Kasumi-1 (cell line): ENCODE measurements at places on chromosomes 4 and X.

GRCh38 chrX:148537556-148538182, 37.3 kb downstream of the AFF2 start:
- DNase-seq = no peak

- no peak for DNase-seq
These were observed 77.2 kb downstream of the SNX25 start for GRCh38 chr4:185286571-185286970.

DNA sequence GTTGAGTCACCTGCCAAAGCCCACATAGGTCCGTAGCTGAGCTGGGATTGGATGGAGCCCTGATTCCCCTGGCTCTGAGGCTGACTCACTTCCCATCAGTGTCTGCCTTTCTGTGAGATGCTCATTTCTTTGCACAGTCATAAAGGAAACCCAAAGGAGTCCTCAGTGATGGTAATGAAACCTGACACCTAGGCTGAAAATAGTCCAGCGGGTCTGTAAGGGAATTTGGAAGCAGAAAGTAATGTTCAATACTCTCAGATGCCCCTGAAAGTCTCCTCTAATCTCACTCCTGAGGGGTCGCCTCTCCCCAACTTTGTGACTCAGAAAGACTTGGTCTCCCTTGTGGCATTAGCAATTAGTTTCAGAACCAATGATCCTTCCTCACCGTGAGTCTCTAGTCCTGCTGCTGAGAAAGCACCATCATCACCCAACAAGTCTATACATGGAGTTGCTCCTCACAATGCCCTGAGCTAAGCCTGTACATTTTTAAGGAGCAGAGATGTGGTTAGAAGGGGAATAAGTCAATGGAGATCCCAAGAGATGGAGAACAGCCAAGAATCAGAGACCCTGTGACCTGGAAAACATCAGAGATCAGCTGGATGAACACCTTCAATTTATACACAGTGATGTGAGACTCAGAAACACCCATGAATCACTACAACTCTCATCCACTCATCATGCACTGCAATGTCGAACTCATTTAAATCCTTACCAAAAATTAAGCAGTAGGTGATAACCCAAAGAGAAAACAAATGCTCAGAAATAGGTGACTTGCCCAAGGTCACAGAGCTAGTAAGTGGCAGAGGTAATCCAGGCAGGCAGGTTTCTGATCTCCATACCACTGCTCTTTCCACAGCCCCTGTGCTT, 219.0 kb upstream of the CPEB2 start:
- DNase-seq = peak; percentile 4

GRCh38 chr4:153365003-153365402, 20.5 kb downstream of the MND1 start:
- DNase-seq = peak; percentile 4

GRCh38 chrX:148940411-148940996, 440.1 kb downstream of the AFF2 start:
- peak; percentile 19 for DNase-seq

GRCh38 chr4:81970454-81970853, 403.3 kb downstream of the HNRNPD start:
- no peak for DNase-seq

DNA sequence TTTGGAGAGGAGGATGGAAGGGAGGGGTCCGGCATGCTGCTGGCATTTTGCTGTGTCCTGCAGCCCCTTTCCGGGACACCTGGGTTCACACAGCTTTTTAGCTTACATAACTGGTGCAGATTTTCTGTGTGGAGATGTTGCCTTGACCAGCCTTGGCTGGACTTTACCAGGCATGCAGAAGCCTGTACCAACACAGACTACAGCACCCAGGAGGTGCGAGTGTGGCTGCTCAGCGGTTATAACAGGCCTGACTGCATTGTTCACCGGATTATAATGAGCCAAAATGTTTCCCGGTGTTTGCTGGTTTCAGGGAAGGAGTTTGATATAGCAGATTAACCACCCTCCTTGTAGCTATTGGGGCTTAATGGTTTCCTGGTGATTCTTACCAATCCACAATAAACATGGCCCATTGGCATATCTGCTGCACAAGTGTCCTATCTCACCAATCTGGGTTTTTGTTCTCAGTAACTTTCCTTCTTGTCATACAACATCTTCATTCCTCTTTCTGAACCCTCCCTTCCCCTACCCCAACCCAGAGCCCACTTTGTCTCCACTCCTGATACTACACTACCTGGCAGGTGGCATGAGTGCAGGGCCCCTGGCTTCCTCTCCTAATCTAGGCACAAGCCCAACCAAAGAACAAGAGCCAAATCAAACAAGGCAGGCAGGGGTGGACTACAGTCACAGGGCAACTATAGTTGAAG, 3.9 kb downstream of the RPL10 start:
- no peak for DNase-seq

- no peak for DNase-seq
These were observed 76.6 kb downstream of the HTRA3 start for GRCh38 chr4:8345946-8346814.

GRCh38 chr4:98245226-98245625, 16.0 kb upstream of the RAP1GDS1 start:
- DNase-seq = no peak

DNA sequence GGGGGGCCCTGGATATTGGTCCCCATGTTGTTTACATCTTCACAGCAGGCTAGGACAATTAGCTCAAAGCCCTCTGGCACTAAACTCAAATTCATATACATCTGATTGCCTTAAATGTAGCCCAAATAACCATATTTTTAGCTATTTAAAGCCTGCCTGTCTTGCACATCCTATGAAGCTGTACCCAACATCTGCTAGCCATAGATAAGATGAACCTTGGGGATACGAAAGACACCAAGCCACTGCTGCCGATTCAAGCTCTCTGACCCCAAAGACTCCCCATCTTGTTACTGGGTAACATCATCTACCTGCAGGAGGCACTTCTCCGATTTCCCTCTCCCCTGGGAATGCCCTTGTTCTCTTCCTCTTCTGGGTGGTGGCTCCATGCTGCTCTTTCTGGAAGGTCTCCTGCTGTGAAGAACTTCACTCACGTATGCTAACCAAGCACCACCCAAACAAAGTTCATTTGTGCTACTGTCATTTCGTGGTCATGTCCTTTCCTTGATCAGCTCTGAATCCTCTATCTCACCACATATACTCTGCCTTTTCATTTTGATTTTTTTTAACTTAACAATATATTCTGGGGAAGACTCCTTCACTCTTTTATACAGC, 107.7 kb upstream of the ATXN3L start:
- no peak for DNase-seq

- DNase-seq = no peak
These were observed 8.2 kb upstream of the CD99L2 start for GRCh38 chrX:150906694-150907093.

DNA sequence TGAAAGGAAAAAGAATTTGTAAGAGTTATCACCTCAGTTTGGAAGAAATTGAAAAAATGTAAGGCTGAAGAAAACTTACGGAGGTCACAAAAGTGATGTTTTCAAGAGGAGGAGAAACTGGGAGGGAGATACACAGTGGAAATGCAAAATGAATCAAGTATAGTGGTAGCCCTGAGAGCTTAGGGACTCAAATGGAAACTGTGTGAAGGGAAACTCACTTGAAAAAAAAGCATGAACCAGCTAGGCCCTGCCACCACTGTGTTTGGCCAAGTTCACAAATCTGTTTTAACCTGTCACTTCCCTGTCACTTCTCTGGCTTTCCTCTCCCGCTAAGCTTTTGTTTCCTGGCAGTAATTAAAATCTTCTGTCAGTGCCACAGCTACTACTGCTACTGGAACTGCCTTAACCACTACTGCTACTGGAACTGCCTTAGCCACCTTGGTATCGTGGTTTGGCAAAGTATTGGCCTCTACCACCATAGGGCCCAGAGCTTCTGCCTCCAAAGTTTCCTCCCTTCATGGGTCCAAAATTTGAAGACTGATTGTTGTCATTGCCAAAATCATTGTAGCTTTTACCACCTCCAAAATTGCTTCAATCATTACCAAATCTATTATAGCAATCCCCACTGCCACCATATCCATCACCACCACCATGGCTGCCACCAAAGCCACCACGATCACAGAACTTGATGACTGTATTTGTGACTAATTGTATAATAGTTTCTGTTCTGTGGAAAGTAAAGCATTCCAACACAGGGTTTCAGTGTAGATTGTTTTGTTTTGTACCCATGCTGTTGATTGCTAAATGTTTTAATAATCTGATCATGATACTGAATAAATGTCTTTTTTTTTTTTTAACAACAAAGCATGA, 41.5 kb downstream of the SMARCA5 start:
- DNase-seq = no peak

GRCh38 chr4:82284475-82284857, 89.3 kb downstream of the HNRNPD start:
- peak; percentile 46 for DNase-seq

DNA sequence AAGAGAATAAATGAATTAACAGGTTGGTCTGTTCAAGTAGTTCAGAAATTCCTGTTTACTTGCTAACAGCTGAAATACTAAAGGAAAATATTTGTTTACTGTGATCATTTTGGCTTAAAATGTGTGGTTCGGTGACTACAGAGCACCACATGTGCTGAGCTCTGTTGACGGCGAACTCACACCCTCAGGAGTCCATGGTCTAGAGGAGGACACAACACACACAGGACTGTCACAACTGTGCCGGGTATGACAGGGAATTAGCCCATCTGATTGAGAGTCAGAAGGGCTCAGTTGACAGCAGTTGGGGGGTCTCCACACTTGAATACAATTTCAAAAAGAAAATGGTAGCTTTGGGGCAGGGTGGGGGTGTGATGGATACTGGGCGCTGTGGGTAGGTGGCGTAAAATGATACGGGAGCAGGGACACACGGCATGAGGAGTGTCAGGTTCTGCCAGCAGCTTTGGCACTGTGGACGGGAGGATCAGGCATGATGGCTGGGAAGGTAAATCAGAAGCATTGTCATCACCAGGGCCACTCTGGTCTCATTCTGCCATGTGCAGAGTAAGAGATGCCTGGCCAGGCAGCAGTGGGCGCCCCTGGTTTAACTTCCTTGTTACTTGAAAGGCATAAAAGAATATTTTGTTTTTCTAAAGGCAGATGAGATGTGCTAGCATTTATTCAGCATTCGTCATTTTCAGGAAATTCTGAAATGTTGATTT, 33.3 kb downstream of the CLDN22 start:
- no peak for DNase-seq

DNA sequence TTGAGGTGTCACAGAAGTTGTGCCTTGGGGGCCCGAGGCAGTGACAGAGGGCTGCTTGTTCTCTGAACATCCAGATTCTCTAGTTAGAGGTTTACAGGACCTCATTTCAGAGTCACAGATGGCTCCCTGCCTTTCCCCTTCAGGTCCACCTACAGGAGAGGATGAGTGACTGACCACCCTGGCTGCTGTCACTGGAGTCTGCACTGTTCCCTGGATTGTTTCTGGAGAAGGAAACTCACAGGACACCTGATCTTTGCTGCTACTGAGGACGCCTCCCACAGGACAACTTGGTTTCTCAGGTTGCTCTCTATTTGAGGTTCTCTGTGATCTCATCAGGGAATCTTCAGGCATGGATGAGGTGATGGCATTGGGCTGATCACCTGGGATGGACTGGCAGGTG, 58.3 kb downstream of the GPRIN3 start:
- no peak for DNase-seq

DNA sequence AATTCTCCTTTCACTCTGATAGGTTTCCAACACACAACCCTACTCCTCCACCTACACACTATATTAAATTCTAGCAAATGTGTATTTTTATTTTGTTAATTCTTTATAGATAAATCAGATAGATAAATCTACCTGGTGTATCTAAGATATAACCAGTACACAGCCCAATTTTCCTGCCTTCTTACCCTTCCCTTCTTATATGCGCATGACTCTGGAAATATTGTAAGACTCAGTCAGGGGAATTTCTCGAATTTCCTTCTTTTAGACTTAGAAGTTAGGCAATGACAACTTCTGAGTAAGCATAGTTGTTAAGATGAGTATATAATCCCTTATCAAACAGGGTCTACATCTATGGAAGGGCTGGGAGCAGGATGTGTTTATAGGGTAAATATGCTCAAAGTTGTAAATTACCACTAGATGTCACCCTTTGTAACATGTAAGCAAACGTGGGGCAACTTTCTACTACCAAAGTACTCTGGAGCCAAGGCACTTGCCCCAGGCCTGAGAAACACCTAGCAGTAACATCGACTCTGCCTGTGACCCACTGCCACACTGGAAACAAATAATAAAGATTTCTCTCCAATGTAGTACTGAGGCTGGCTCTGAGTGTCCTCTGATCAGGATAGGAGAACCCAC, 444.7 kb downstream of the IQCM start:
- DNase-seq = peak; percentile 90

GRCh38 chr4:168183717-168184571, 91.6 kb downstream of the ANXA10 start:
- DNase-seq = peak; percentile 53

DNA sequence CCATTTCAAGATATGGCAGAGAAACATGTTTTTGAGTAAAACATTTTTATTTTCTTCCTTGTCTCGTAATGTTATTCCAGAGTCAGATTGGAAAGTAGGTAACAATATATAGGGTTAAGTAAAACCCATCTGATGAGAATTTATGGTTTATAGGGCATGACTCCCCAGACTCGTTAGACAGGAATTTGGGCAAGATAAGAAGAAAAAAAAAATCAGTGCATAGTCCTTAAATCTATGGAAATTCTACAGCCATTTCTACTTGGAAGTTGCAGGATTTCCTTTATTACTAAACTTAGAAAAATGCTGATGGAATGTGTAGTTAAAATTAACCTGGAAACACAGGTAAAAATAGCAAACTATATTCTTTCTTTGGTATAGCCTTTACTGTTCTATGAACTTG, 366.1 kb upstream of the MAGEB16 start:
- no peak for DNase-seq

GRCh38 chrX:1453951-1454785, 1.5 kb upstream of the ASMTL start:
- DNase-seq = no peak

- DNase-seq = no peak
These were observed 4.3 kb upstream of the TIMP1 start for GRCh38 chrX:47577901-47578300.

GRCh38 chr4:27010334-27010940, 149.8 kb downstream of the STIM2 start:
- DNase-seq = peak; percentile 80

- DNase-seq = peak; percentile 25
These were observed 3.5 kb upstream of the ARHGEF6 start for GRCh38 chrX:136784231-136784630.

DNA sequence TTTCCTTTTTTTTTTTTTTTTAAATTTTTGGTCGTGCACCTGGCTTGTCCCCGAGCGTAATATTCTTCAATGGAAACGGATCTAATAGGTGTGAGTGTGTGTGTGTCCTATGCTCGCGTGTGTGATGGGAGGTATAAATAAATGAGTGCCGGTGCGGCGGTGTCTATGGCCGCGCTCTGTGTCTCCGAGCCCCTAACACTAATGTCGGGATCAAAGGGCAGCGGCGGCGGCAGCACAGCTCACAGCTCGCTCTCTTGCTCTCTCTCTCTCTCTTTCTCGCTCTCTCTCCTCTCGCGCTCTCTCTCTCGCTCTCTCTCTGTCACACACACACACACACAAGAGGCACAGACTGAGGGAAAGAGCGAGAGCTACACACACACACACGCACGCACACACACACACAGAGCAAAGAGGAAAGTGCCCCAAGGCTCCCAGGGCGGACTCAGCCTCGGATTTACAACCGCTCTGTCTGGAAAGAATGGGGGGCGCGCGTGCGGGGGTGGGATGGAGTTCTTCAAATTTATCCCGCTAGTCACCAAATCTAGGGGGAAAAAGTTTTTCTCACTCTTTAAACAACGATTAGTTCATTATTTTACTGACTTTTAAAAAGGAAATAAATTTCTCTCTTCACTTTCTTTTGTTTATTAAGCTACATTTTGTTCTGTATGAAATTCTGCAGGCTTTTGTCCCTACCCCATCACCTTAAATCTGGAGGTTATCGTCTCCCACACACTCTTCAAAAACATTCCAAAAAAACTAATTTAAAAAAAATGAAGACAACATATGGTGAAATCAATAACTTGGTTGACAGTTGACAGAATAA, at the start of gene ZNF827:
Gene ZNF827 (minus strand): TSS at position 206 of the 823 bp plus-strand sequence. CDS start 416 bp downstream, outside the sequence.
- peak; percentile 92 for DNase-seq
